ENCODE measurements at places on chromosomes 12 and 14. TPM values are rescaled to one million over a fixed set of nuclear protein-coding genes. Genes with fewer than 3 reads are reported as not detected.
A peak's percentile ranks its signal among the peaks of the same experiment; 100 is the strongest.

DNA sequence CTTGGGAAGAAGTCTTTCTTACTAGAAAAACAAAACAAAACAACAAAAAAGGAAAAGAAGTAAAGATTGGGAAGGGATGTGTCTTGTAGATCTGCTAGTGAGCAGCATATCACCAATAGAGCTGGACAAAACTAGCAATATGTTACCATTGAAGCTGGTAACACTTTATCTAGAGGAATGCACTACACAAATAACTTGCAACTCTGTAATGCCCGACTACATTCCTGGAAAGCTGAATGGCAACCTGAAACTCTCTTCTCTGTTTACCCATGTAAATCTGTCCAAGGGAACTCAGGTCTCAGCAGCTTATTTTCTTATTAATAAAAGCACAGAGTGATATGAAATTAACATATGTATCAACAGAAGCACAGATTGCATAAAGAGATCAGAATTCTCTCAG lies 624.4 kb downstream of the KCNH5 start:
- no peak overlapping the region for H3K4me3 ChIP-seq
- DNase-seq: no peak
- no peaks in the 10 kb centered on the region for H3K27me3 ChIP-seq
- no peaks in the 10 kb centered on the region for H3K36me3 ChIP-seq

- DNase-seq: no peak
- no peak overlapping the region for H3K27ac ChIP-seq
- no peak overlapping the region for H3K4me3 ChIP-seq
- H3K27me3 ChIP-seq: no peaks in the 10 kb centered on the region
- H3K36me3 ChIP-seq: peaks cover 32% of the 10 kb centered on the region
- no peaks in the 10 kb centered on the region for H3K4me1 ChIP-seq
These were observed 18.7 kb upstream of the SCFD1 start for GRCh38 chr14:30603402-30603801.

GRCh38 chr12:11797317-11797913 lies 147.9 kb downstream of the ETV6 start:
- no peak overlapping the region for H3K27ac ChIP-seq
- H3K4me3 ChIP-seq: no peak overlapping the region
- peaks cover 46% of the 10 kb centered on the region for H3K4me1 ChIP-seq
- no peaks in the 10 kb centered on the region for H3K36me3 ChIP-seq

DNA sequence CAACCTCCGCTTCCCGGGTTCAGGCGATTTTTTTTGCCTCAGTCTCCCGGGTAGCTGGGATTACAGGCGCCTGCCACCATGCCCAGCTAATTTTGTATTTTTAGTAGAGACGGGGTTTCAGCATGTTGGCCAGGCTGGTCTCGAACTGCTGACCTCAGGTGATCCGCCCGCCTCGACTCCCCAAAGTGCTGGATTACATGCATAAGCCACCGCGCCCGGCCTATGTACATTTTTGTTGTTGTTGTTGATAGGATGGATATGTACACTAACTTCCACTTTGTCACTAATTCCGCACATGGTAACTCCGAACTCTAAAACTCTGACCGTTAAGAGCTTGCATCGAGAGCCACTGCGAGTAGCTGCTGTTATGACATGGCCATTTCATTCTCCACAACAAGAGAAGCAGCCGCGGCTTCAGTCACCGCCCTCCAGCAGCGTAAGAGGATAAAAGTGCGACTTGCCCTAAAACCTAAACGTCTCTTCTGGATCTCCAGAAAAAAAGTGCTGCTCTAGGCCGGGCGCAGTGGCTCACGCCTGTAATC lies 742 bp upstream of the MARS1 start:
- peak overlapping the region; percentile 87 for H3K4me3 ChIP-seq
- no peaks in the 10 kb centered on the region for H3K27me3 ChIP-seq
- DNase-seq: no peak
- H3K36me3 ChIP-seq: peaks cover 31% of the 10 kb centered on the region
- peak overlapping the region; percentile 71 for H3K27ac ChIP-seq
- peaks cover 8% of the 10 kb centered on the region for H3K4me1 ChIP-seq

GRCh38 chr14:68235011-68235410 lies 415.4 kb downstream of the RAD51B start:
- peaks cover 41% of the 10 kb centered on the region for H3K4me1 ChIP-seq
- no peaks in the 10 kb centered on the region for H3K36me3 ChIP-seq
- no peak for DNase-seq
- no peak overlapping the region for H3K4me3 ChIP-seq
- no peak overlapping the region for H3K27ac ChIP-seq

DNA sequence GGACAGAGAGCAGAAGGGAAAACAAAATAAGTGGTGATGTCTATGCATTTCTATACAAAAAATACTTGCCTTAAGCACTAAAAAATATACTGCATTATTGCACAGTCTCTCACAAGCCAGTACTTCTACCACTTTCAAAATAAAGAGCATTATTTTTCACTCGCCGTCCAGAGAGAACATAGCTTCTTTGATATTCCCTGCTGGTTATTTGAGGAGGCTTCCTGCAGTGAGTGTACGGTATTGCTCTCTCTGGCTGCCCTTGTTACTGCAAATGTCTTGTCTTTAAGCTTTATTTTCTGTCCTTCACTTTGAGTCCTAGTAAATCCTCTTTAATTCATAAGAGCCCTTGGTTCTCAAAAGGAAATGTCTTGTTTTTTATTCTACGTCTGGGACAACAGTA lies 81.1 kb downstream of the EML1 start:
- no peaks in the 10 kb centered on the region for H3K4me1 ChIP-seq
- H3K36me3 ChIP-seq: no peaks in the 10 kb centered on the region
- H3K27ac ChIP-seq: no peak overlapping the region
- no peak overlapping the region for H3K4me3 ChIP-seq
- no peak for DNase-seq
- no peaks in the 10 kb centered on the region for H3K27me3 ChIP-seq

GRCh38 chr14:70908935-70909641 lies 1.8 kb downstream of the PCNX1 start:
- H3K27me3 ChIP-seq: no peaks in the 10 kb centered on the region
- H3K4me3 ChIP-seq: peak overlapping the region; percentile 97
- H3K36me3 ChIP-seq: no peaks in the 10 kb centered on the region
- H3K27ac ChIP-seq: peak overlapping the region; percentile 87
- H3K4me1 ChIP-seq: peaks cover 45% of the 10 kb centered on the region

PLEKHD1 gene
- 0.41 TPM for total RNA-seq

AKAP6 gene
- 7.7 TPM for total RNA-seq

KRT4 gene
- total RNA-seq: 6.8 TPM

TUNAR gene
- not detected for total RNA-seq

KRT77 gene
- not detected for total RNA-seq

AQP2 gene
- not detected for total RNA-seq

Data from upper lobe of right lung (tissue), 1 donor.